Left kidney (tissue), 8 donors: ENCODE measurements at places on chromosomes 6 and 20. TPM values are rescaled to one million over a fixed set of nuclear protein-coding genes. Genes with fewer than 3 reads are reported as not detected.

- no peak for DNase-seq
Measured at GRCh38 chr20:62831361-62831788, 14.5 kb downstream of the COL9A3 start.

DNA sequence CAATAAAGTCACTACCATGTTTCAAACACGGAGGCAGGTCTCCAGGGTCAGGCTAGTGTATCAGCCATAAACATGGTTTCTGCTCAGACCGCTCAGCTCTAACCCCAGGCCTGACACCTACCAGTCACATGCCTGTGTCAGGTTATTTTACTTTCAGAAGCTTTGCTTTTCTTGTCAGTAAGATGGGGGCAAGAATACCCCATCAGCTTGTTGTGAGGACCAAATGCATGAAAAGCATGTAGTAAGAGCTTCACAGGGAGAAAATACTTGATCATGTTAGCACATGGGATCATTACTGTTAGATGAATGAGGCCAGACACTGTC, 65.2 kb upstream of the PIM1 start:
- DNase-seq, result no peak

DNA sequence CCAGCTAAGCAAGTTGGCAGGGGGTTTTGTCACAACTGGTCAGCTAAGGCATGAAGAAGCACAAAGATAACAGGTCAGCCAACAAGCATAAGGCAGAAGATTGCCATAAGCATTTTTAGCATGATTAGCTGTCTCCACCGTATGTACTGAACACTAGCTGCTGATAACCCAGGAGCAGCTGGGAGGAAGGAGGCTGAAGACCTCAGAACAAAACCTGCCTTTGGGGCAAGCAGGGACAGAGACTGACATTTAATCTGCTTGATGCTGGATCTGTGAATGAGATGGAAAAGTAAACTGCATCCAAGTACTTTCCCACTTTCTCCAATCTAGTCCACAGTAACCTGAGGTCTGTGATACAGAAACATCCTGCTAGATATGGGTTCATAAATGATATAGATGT, 353.0 kb upstream of the MAP3K7 start:
- no peak for DNase-seq

GRCh38 chr6:150528648-150529285, 70.9 kb upstream of the PLEKHG1 start:
- peak; percentile 81 for DNase-seq

DNA sequence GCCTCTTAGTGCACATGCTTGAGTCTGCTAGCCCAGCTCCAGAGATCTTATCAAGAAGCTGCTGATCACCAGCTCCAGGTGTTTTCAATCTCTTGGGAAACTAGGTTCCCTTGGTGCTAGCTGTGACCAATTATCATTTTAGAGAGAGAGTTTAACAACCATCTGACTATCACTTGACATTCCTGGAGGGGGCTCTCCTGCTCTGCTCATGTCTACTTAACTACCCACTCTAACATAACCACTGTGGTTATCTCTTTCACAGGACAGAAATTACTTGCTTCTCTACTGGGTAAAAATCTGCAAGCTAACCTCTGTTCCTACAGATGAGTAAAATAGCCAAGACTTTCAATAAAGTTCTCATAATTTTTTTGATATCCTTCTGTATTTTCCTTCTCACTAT, 823.4 kb upstream of the GJE1 start:
- no peak for DNase-seq

GRCh38 chr6:142861711-142862110, 83.3 kb downstream of the HIVEP2 start:
- no peak for DNase-seq

DNA sequence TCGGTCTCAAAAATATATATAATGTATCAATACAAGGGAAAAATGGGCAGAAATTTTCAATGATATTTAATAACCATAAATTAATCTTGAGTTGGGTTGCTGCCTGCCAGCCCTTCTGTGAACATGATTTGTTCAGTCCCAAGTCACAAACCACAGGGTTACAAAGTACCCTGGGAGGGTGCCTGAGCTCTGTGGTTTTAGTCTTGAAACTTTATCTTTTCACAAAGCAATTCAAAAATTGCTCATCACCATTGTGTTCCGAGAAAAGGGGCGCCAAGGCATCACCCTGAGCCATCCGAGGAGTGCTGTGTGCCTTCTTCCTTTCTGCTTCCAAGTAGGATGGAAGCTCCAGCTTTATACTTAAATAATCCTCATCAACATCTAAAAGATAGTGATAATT, 141.6 kb upstream of the AKAP12 start:
- no peak for DNase-seq

DNA sequence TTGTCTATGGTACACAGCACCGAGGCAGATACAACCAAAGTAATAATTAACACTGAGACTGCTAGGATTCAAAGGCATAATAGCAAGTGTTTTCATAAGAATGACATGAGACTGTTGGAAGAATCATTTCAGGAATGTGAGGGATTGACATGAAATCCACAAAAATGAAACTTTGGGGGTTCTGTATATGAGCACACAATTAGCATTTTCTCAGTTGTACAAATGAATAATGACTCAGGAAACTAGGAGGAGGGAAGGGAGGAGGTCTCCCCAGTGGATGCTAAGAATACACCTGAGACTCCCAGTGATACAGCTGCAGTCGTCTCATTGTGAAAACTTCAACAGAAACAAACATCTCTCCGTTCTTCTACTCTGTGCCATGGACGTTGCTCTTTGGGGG, 428.4 kb upstream of the PLCB4 start:
- no peak for DNase-seq

GRCh38 chr6:12335717-12336116, 45.6 kb downstream of the EDN1 start:
- DNase-seq, result no peak

DNA sequence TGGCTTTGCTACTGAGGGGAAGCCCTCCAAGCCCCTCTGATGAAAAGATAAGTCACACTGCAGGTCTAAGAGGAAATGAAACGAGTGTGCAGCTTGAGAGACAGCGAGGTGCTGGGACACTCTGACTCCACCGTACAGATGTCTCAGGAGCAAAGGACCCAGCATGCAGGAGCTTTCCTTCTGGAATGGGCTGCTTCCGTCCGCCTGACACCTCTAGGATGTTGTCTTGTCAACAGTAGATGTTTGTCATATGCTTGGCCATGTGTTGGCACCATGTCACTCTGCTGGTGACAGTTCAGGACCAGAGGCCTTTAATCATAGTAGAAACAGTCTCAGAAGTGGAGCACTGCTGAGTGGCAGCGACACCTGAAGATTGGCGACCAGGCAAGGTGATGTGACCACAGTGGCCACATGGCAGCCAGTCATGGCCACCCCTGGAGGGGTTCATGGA, 46.7 kb downstream of the SLC24A3 start:
- DNase-seq, result no peak

DNA sequence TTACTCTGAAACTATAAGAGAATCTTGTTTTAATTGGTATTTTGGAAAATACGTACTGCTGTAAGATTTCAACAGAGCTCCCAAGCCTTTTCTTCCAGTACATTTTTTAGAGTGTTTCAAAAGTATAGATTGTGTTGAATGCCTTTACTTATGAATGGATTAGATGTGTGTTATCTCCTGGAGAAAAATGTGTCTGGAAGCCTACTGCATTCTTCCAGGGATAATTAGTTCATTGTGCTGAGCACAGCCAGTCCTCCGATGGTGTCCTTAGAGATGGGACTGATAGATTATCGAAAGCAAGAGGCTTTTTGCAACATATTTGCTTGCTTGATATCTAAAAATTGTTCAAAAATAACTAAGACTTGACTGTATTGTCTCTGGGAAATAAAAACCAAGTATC, 114.2 kb downstream of the PLEKHG1 start:
- DNase-seq, result no peak

GRCh38 chr6:7588506-7588905, 1.5 kb upstream of the SNRNP48 start:
- DNase-seq, result no peak

GRCh38 chr20:18466574-18466893, 296 bp downstream of the DZANK1 start:
- DNase-seq, result no peak

DNA sequence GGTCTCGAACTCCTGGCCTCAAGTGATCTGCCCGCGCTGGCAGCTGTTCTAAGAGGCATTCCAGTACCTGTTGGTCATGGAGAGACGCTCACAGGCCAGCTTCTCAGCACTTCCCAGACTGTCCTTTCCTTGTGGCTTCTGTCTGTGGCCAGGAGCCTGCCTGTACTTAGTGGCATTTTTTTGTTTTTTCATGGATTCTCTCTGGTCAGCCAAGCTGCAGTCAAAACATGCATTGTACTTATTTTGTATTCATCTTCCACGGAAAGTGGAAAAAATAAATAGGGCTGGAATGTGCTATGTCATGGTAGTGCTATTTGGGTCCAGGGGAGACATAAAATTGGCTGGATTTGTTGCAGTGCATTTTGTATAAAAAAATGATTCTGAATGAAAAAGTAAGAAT, 29.1 kb downstream of the ZDHHC14 start:
- DNase-seq, result no peak

GRCh38 chr6:137172734-137173431, 561 bp downstream of the IL22RA2 start:
- DNase-seq, result no peak

- DNase-seq, result no peak
Measured at GRCh38 chr20:12411246-12411940, 493.7 kb downstream of the BTBD3 start.

DNA sequence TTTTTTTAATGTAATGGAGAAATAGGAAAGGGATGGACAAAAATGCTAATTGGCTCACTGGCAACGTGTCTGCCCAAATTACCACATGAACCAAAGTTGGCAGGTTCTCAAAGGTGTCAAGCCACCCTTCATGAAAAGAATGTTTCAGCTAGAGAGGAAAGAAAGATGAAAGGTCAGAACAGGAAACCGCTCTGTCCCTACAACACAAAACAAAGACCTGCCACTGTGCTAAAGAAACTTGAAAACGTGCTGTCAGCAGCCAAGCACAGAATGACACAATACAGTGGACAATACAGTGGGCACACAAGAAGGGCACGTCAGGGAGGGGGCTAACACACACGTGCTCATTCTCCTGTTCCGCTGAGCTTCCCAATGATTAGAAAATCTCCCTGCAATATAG, 4.9 kb downstream of the PREP start:
- DNase-seq, result no peak

DNA sequence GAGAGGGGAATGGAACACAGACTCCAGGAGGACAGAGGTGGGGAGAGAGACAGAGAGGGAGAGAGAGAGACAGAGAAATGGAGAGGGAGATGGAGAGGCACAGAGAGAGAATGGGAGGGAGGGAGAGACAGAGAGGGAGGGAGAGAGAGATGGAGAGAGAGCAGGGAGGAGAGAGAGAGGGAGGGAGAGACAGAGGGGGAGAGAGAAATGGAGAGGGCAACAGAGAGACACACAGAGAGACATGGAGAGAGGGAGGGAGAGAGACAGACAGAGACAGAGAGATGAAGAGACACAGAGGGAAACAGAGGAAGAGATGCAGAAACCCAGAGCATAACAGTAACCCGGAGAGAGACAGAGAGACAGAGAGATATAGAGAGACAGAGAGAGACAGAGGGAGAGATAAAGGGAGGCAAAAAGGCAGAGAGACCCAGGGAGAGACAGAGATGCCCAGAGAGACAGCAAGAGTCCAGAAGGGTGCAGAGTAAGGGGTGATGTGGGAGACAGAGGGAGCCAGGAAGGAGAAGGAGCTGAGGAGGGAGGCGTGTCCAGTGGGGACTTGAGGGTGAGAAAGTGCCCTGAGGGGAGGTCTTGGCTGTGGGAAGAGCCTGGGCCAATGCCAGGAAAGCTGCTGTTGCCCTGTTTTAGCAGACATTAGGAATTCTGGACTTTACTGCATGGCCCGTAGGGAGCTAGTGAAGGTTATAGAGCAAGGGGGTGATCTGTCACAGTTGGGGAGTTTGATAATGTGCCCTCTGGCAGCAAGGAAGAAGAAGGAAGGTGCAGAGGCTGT, 78.3 kb downstream of the SRC start:
- no peak for DNase-seq

DNA sequence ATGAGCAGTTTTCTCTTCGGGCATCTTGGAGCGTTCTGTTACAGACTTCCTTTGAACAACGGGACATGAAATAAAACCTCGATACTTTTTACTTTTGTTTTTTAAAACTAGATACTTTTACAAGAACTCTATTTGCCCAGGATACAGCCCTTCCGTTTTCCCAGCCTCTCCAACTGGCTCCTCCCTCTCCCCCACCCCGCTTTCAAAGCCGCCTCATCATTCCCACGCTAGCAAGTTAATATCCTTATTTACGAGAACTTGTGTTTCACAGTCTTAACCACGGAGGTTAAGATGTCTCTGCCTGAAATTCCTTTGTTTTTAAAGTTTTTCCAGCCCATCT, 241 bp upstream of the CFAP206 start:
- DNase-seq, result peak; percentile 68

DNA sequence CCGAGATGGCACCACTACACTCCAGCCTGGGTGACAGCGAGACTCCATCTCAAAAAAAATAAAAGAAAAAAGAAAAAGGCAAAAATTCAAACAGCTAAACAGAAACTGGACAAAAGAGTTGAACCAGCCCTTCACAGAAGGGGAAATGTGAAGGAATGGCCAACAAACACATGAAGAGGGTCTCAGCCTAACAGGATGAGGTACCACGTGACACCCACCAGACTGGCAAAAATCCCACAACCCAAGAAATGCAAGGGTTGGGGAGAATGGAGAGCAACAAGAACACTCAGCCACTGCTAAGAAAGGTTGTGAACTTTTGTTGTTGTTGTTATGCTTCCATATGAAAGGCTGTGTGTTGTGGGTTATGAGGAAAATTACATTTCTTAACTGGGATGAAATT, 357.7 kb downstream of the PREX1 start:
- no peak for DNase-seq

GRCh38 chr6:100344761-100345160, 120.0 kb downstream of the SIM1 start:
- no peak for DNase-seq

The C6orf118 gene
- 8.8 TPM for polyA plus RNA-seq

The PRDM13 gene
- polyA plus RNA-seq, result not detected

The PDE10A gene
- polyA plus RNA-seq, result 24.4 TPM

The EFCAB8 gene
- polyA plus RNA-seq, result 0.55 TPM

The DPPA5 gene
- polyA plus RNA-seq, result not detected

The DEFB116 gene
- polyA plus RNA-seq, result not detected

The TTK gene
- polyA plus RNA-seq, result 33.2 TPM

The HLA-DOA gene
- polyA plus RNA-seq, result 5.9 TPM

The SNX5 gene
- polyA plus RNA-seq, result 273 TPM

The RBM24 gene
- polyA plus RNA-seq, result 1.2 TPM

The APCDD1L gene
- 13.7 TPM for polyA plus RNA-seq

The HFE gene
- polyA plus RNA-seq, result 9.4 TPM

The FOXA2 gene
- not detected for polyA plus RNA-seq
